ENCODE measurements at places on chromosomes 2 and 18.

GRCh38 chr2:150478200-150478974, 9.1 kb downstream of the RND3 start:
- DNase-seq: no peak

DNA sequence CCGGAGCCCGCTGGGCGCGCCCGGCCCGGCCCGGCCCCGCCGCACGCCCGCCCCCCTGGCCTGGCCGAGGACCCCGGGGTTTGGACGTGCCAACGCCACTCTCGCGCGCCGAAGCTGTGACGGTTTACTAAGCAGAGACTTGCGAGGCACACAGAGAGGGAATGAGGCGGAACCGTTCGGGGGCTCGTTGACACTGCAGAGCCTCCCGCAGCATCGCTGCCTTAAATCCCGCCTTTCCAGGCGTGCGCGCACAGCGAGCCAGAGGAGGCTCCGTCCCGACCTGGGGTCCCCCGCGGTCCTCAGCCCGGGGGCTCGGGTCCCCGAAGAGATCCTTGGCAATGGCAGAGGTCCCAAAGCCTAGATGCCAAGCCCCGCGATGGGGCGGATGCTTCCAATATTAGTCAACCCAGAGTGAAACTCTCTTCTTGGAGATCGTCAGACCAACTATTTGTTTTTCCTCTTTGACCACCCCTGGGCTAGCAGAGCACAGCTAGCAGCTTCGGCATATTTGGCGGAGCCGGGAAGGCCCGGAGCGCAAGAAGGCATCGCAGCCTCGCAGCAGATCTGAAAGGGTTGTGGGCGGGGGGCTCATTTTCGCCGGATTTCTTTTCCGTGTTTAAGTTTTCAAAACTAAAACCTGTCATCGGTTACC, at the start of gene ZNF385B:
Gene ZNF385B, minus strand, starts transcription at position 197 of the 652 bp plus-strand sequence.
- peak; percentile 20 for DNase-seq

- DNase-seq: peak; percentile 35
These were observed 27.9 kb downstream of the RMND5A start for GRCh38 chr2:86747711-86748639.

- no peak for DNase-seq
These were observed 44.9 kb downstream of the MALT1 start for GRCh38 chr18:58716060-58716756.

Data from Caki2 (cell line).